ENCODE measurements at places on chromosomes 11 and 22.

- no peak for DNase-seq
Measured at GRCh38 chr11:110866081-110866480, 153.8 kb upstream of the ARHGAP20 start.

DNA sequence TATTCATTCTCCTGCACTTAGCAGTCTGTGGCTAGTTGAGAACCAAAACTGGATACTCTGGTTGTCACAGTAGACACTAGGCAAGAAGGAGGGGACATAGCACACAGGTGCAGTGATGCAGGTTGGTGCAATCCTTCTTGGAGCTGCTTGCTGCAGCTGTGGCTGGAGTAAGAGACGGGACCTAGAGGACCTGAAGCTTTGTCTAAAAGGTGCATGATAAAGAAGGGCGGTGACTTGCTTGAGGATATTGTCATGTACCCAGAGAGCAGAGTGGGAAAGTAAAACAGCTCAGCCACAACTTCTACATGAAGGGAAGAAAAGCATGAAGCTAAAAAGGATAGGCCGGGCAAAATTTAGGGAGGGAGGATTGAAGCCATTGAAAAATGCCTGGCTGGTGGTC, 304.1 kb upstream of the KIRREL3 start:
- no peak for DNase-seq

- DNase-seq: no peak
Measured at GRCh38 chr11:95505927-95506426, 275.0 kb upstream of the SESN3 start.

DNA sequence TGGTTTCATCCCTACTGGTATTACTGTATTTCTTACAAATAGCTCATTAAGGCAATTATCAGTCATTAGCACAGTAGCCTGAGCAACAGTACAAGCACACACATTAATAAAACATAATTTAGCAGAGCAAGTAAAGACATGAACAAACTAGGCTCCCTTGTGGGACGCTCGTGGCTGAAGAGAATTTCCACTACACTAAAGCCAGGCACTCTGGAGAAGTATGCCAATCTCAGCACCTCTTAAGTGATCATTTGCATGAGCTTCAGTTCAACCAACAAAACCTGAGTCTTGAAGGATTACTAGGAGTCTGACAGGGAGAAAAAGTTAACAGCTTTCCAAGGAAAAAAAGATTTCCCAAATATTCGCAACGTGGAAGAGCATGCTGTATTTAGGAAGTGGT, 109.1 kb downstream of the LARGE1 start:
- no peak for DNase-seq

- DNase-seq: no peak
Measured at GRCh38 chr11:124868331-124869274, 3.4 kb downstream of the ROBO3 start.

DNA sequence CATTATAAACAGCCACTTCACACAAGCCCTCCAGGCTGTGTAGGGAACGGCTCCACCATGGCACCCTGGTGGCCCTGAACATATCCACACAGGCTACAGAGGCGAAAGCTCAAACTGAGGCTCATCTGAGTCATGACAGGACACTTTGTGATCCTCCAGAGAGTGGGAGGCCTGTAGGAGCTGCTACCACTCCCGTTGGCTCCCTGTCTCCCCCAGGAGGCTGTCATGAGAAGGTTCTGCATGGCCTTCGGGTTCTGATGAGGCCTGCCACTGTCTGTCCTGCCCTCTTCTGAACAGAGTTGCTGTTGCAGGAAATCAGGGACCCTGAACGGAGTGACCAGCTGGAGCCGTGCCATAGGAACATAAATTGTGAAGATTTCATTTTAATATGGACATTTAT, 23.8 kb upstream of the ALDH3B2 start:
- no peak for DNase-seq

DNA sequence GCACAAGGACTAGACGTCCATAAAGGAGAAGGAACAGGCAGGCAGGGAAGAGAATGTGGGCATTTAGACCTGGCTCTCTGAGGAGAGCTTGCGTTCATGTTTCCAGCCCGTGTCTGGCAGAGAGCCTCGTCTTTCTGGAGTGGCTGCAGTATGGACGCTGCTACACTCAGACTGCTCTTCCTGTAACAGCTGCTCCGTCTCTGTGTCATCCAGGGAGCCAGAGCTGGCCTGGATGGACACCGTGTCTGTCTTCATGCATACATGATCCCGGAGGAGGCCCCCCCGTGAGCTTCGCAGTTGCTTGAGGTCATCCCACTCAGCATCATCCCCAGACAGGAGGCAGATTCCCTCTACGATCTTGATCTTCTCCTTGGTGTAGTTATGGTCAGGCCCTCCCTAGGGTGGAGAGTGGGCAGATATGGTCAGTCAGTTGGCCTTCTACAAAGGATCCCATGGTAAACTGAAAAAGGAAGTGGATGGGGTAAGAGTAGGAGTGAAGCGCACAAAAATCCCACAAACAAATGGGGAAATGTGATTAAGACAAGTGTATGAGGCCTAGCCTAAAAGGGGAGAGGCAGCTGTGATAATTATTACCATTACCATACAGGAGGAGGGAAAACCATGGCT, 13.0 kb upstream of the CKAP5 start:
- no peak for DNase-seq

DNA sequence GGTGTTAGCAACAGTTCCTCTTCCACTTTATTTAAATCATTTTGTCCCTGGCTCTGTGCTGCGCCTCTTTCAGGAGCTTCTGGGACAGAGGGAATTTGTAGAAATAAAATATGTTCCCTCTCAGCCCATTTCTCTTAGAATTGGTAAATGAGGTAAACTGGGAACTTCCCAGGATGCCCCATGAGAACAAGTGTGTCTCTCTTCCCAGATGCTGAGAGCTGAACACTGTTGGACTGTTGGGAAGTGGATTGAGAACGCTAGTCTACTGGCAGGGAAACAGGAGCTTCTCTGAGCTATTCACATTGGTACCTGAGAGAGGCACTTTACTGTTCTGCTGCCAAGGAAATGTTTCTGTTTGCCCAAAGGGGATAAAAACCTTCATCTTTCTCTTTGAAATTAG, 4.0 kb downstream of the CRY2 start:
- no peak for DNase-seq

- DNase-seq: peak; percentile 34
Measured at GRCh38 chr22:31857247-31857646, 87.1 kb upstream of the YWHAH start.

DNA sequence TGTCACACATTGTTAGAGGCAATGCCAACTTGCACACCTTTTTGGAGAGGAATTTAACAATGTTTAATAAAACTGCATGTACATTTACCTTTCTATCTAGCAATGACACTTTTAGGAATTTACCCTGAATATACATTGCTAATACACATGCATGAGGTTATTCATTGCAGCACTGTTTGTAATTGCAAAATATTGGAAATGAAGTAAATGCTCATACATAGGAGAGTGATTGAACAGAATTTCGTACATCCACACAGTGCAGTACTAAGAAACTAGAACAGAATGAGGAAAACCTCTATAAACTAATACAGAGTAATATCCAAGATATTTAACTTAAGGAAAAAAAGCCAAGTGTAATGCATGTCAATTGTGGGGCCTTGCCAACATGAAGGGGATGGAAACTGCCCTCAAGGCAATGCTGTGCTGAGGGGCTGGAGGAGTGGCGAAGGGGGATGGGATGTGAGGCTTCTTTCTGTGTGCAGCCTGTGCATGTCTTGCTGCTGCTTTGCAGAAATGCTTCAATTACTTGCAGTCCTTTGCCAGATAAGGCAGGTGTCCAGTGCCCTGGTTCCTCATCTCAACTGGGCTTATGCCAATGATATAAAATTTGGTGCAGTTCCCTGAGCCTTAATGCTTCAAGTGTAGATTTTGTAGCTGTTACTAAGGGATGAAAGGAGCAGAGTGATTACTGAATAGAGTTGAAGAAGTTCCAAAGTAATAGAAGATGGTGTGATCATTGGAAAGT, 96.1 kb downstream of the GRIA4 start:
- no peak for DNase-seq

- DNase-seq: no peak
Measured at GRCh38 chr22:20606784-20607128, 99.3 kb downstream of the MED15 start.

GRCh38 chr11:133965031-133965601, 8.3 kb upstream of the IGSF9B start:
- no peak for DNase-seq

- peak; percentile 25 for DNase-seq
Measured at GRCh38 chr11:33478111-33478573, 221.0 kb downstream of the HIPK3 start.

DNA sequence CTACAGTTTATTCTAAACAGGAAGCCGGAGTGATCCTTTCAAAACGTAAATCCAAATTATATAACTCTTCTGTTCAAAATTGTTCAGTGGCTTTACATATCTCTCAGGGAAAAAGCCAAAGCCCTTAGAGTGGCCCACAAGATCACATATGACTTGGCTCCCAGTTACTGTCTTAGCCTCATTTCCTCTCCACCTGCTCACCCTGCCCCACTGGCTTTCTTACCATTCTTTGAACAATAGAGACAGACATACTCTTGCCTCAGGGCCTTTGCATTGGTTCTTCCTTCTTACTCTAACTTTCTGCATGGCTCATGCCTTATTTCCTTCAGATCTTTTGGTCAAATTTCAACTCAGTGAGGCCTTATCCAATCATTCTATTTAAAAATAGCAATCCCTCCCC, 52.1 kb downstream of the STIM1 start:
- DNase-seq: no peak

GRCh38 chr22:36954251-36955014, 41.0 kb downstream of the CSF2RB start:
- no peak for DNase-seq

- DNase-seq: no peak
Measured at GRCh38 chr11:46389450-46390330, 1.9 kb downstream of the CHRM4 start.
